ENCODE measurements at places on chromosomes 5 and 9.

- DNase-seq, result no peak
Measured at GRCh38 chr5:160452795-160453194, 31.1 kb downstream of the PTTG1 start.

- no peak for DNase-seq
Measured at GRCh38 chr9:14273696-14274121, 40.2 kb downstream of the NFIB start.

DNA sequence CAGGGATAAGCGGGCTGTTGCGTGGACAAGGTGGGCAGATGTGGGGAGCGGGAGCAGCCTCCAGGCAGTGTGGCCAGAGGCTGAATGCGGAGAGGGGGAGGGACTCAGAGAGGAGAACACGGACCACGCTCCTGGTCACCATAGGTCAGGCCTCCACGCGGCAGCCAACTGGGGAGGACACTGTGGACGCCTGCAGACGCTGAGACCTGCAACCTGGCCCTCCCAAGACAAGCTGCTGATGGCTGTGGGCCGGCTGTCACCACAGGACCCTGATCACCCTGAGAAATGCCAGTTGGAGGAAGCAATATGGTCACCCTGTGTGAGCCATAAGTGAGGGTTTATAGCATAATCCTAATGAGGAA lies 16.8 kb downstream of the LPCAT1 start:
- DNase-seq, result no peak

DNA sequence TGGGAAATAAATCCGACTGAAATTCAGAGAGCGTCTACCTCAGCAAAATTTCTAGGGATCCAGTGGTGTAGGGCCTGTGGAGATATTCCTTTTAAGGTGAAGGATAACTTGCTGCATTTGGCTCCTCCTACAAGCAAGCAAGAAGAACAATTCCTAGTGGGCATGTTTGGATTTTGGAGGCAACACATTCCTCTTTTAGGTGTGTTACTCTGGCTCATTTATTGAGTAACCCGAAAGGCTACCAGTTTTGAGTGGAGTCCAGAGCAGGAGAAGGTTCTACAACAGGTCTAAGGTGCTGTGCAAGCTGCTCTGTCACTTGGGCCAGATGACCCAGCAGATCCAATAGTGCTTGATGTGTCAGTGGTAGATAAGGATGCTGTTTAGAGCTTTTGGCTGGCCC lies 862.4 kb upstream of the CDH9 start:
- DNase-seq, result no peak

- DNase-seq, result no peak
Measured at GRCh38 chr5:120239086-120239485, 225.0 kb upstream of the PRR16 start.

GRCh38 chr5:149886060-149886459 lies 58.5 kb downstream of the PDE6A start:
- DNase-seq, result no peak

GRCh38 chr9:101235105-101235866 lies 149.5 kb downstream of the BAAT start:
- DNase-seq, result peak; percentile 66

DNA sequence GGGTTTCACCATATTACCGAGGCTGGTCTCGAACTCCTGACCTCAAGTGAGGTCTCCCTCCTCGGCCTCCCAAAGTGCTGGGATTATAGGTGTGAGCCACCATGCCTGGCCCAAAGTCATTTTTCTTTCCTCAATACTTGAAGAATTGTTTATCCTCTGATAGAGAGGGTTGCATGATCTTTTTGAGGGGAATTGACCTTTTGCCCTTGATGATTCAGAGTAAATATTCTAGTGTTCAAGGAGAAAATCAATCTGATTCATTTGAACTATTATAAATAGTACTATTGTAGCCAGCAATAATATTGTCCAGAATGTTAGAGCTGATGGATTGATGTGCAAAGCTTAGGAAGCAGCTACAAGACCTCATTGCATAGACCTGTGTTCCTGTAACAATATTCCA lies 47.1 kb downstream of the UGCG start:
- DNase-seq, result no peak

GRCh38 chr5:131794586-131794985 lies 2.2 kb downstream of the FNIP1 start:
- no peak for DNase-seq

DNA sequence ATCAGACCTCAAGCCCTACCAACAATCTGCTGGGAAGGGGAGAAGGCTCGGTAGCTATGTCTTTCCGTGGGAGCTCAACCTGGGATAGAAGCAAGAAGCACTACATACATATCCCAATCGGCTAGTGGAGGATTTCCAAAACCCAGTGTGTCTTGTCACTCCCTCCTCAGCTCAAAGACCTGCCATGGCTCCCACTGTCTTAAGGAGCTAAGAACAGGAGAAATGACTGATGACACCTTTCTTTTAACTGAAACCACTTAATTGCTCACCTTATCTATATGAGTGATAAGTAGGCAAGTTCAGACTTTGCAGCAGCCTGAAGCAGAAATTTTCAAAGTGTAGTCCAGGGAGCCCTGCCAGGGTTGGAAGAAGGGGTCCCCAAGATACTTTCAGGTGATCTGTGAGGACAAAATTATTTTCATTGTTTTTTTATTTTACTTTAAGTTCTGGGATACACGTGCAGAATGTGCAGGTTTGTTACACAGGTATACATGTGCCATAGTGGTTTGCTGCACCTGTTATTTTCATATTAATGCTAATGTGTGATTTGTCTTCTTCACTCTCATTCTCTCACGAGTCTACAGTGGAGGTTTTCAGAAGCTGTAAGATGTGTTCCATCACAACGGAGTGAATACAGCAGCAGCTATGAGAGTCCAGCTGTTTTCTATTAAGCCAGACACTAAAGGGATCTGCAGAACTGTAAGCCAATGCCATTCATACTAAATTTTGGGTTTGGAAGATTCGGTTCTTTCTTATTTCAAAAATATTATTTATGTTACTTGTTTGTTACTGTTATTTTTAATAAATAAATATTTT lies 41.4 kb downstream of the PAX5 start:
- no peak for DNase-seq

DNA sequence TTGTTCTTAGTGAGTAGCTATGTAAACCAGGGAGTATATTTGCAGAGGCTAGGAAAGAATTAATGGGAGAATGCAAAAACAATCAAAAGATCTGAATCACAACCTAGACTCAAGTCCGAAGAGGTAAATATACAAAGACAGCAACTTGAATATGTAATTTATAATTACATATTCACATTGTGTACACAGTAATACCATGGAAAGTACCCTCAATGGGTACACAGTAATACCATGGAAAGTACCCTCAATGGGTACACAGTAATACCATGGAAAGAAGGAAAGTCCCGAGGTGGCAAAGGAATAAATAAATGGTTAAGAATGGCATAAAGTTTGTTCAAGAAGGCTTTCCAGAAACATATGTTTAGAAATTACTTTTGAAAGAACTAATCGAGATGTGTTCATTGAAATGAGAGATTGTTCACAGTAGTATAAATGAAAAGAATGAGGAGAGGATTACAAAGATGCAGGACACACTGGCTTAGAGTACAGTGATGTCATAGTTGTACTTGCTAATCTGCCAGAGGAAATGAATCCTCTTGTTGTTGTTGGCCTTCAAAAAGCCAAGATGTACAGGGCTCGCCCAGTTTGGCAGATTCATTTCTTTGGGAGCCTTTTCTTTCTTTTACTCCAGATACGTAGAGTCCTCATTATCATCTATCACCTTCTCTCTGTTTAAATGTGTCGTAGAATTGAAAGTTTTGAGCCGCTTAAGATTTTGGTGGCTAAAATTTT lies 116.0 kb downstream of the UNC13B start:
- DNase-seq, result no peak

DNA sequence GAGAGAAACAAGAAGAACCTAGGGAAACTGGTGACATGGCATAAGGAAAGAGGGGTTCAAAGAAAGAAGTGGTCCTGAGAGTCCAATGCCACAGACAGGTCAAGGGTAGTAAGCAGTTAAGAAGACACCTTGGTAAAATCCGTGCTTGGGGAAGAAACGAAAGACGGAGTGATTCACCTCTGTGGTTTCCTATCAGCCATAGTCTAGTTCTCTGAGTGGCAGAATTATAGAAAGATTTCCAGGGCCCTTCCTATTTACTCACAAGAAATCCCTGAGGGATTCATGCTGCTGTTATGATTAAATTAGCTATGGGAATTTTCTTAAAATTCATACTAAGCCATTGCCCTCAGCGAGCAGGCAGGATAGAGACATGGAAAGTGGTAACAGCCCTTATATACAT lies 31.7 kb downstream of the IL33 start:
- no peak for DNase-seq

- no peak for DNase-seq
Measured at GRCh38 chr9:110687497-110687896, 18.9 kb downstream of the MUSK start.

GRCh38 chr5:31671339-31671741 lies 32.4 kb downstream of the PDZD2 start:
- no peak for DNase-seq

Data from Karpas-422 (cell line).